Central memory CD4-positive, alpha-beta T cell (primary cell): ENCODE measurements at places on chromosomes 6 and 20.
A peak's percentile ranks its signal among the peaks of the same experiment; 100 is the strongest.

- no peak for DNase-seq
Measured at GRCh38 chr20:58075586-58076345, 152.7 kb downstream of the ANKRD60 start.

DNA sequence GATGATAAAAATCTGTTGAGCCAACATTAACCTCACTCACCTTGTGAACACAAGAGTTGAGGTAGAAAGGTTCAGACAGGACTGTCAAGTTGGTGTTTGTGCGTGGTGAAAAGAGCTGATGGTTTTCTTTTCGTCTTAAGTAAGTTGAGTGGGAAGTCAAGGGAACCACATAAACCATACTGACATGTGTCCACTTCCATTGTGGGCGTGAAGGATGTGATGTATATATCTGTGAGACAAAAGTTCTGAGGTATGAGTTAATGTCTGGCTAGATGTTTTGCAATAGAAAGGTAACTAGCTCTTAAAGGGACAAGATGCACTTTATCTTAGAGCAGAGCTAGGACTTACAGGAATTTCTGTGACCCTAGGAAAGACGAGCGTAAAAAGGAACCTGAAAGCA is 1272.1 kb upstream of the ADGRB3 start:
- no peak for DNase-seq

GRCh38 chr6:129860908-129861665 is at the start of gene TMEM244:
Gene TMEM244 (minus strand): TSS chr6:129861315. CDS start chr6:129861188, 127 bp downstream.
- DNase-seq: peak; percentile 16

DNA sequence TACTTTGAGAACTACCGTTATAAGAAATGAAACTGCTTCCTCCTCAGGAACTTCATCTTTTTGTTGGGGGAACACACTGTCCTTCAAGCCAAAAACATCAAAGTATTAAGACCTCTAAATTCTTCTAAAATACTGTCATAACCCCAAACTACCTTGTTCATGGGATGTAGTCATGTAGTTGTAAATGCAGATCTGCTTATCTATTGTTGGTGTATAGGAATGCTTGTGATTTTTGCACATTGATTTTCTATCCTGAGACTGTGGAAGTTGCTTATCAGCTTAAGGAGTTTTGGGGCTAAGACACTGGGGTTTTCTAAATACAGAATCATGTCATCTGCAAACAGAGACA is 282.9 kb upstream of the RUNX2 start:
- no peak for DNase-seq

DNA sequence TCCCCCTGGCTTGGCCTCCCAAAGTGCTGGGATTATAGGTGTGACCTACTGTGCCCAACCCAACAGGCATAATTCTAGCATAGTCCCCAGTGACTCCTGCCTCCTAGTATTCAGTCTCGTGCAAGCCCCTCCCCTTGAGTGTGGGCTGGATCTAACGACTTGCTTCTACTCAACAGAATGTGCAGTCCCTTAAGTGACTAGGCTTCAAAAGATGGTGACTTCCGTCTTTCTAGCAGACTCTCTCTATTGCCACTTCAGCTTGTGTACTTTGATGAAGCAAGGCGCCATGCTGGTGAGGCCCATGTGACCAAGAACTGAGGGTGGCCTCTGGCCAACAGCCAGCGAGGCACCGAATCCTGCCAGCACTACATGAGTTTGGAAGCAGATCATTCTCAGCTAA is 109.6 kb upstream of the TRAF3IP2 start:
- DNase-seq: peak; percentile 55
